ENCODE measurements at places on chromosomes 4 and X.

DNA sequence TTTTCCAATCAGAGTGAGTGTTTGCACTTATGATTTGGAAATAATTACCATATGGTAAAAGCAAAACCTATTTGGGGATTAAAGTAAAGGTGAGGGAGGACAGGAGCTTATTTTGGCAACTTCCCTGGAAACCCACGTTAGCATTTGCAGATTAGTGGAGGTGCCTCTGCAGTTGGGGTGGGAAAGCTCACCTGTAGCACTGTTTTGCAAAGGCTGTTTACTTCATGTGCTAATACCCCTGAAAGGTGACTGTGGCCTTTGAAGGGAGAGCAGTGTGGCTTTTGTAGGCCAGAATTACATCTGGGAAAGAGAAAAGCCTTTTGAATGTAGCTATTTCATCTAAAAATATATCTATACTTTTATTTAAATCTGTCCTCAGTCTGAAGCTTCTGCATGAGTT, 9.4 kb downstream of the SUPT20HL1 start:
- no peak for DNase-seq

DNA sequence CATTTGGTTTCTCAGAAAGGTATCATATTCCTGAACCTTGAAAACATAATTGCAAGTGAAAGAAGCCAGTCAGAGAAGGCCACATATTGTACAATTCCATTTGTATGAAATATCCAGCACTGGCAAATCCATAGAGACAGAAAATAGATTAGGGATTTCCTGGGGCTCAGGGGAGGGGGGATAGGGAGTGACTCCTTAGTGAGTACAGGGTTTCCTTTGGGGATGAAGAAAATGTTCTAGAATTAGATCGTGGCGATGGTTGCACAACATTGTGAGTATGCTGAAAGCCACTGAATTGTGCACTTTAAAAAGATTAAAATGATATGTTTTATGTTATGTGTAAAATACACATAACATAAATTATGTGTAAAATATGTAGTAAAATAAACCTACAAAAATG, 10.3 kb downstream of the XPNPEP2 start:
- DNase-seq: no peak

DNA sequence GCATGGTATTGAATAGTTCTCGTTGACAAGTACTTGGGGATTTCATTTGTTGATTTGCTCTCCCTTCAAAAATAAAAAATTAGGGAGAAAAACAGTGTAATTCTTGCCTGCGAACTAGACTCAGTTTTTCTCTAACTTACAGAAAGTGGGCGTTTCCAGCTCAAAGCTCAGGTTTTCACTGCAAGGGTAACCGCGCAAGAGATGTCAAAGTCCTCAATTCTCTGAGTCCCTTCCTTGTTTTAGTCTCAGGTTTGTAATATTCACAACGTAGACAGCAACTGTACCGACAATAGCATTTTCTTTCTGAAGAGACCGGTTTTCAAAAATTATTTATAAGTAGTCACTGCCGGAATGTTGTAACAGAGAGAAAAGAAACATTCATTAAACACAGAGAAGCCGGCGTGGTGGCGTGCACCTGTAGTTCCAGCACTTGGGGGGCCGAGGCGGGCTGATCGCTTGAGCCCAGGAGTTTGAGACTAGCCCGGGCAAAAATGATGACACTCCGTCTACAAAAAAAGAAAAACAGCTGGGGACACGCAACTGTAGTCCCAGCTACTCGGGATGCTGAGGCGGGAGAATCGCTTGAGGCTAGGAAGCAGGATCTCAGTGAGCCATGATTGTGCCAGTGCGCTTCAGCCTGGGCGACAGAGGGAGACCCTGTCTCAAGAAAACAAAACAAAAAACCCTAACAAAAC, 774 bp downstream of the ZCCHC4 start:
- DNase-seq: no peak

DNA sequence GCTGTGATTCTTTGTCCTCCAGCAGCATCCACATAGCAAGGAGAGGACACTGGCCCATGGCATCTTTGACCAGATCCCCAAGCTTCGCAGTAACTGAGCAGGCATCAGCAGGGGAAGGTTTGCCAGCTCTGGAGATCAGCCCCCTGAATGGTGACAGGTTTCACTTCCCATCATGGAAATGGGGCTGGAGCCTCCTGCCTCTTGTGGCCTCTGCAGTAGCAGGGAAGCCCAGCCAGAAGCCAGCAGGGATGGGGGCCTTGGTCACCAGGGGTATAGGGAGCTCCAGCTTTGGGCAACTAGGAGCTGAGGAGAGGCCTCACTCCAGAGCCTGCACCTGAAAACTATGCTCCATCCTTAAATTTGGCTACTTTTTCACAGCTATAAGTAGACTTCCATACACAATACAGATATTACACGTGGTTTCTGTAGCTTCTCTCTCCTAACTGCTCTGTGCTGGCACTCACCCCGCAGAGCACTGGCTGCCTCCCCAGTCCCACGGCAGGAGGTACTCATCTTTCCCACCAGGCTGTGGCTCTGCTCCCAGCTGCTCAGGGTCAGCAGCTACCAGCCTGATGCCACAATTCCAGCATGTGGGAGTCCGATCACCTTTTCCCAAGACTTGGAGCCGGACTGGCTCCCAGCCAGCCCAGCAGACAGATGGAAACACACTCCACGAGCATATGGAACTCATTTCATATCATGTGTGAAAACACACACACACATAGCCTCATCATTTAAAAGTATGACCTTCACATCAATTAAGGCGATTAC, 2.8 kb downstream of the TMEM271 start:
- no peak for DNase-seq

DNA sequence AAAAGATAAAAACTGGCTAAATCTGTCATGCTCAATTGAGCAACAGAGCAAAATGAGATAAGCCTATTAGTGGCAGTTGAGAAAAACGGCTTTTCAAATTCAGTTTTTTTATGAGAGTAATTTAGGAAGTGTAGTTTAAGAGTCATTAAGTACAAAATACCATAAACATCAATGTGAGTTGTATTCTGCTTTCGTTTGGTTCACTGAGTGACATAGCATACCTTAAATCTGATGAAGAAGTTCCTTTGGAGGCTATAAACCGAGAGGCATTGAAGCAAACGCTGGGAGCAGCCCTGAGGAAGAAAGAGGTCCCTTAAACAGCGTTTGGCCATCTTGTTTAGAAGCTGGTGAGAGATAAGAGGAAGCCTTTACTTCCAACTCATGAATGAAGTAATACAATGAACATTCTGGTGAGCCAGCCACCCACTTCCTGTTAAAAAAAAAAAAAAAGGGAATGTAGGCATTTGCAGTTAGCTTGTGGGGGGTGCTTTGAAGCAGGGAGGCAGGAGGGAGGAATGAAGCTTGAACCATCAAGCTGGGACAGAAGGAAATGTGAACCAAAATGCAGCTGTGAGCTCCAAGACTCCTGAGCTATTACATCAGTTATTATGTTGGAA, 132.3 kb downstream of the ZNF330 start:
- DNase-seq: peak; percentile 45

DNA sequence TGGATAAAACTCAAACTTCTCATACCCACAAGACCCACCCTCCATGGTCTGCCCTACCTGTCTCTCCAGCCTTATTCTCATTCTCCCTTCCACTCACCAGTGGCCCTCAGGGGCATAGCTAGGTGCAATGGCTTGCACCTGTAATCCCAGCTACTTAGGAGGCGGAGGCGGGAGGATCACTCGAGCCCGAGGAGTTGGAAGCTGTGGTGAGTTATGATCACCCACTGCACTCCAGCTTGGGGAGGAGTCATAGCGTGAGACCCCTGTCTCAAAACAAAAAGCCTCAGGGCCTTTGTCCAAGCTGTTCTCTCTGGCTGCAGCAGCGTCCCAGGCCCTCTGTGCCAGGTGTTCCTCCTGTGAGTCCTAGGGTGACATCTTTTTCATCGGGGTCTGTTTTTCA, 16.5 kb downstream of the TKTL1 start:
- DNase-seq: no peak

GRCh38 chr4:147965873-147966272, 234.0 kb downstream of the ARHGAP10 start:
- no peak for DNase-seq

GRCh38 chrX:152259150-152259549, 120.8 kb upstream of the MAGEA10 start:
- DNase-seq: no peak

- peak; percentile 84 for DNase-seq
These were observed 17.1 kb upstream of the ARHGAP10 start for GRCh38 chr4:147714575-147715401.

DNA sequence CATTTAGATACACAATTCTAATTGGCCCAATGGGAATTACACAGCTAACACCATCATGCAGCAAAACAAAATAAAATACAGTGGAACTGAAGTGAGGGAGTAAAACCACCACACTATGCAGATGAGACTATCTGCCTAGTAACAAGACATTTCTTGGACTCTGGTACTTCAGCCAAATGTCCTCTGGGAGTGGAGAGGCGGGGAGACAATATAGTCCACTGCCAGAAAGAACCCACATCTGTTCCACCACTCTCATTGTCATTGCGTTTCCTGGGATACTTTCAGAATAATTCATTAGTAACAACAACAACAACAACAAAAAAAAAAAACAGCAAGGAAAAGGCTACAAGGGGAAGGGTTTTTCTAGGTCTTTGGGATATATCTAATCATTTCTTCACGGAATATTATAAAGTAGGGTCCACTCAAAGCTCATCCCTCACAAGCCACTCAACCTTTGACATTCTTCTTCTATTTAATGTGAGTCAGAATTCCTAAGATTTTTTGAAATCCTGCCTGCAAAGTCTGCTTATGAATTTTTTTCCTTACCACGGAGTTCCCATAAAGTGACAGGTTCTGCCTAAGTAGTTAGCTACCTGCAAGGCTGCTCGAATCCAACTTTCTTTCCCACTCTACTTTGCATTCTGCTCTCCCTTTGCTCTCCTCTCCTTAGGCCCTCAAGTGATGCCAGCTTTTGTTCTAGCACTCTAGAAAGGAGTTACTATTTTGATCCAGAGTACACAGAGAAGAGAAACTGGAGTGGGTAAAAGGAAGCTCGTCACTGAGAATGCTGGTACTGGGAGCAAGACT, 254.6 kb downstream of the CHIC1 start:
- peak; percentile 11 for DNase-seq

DNA sequence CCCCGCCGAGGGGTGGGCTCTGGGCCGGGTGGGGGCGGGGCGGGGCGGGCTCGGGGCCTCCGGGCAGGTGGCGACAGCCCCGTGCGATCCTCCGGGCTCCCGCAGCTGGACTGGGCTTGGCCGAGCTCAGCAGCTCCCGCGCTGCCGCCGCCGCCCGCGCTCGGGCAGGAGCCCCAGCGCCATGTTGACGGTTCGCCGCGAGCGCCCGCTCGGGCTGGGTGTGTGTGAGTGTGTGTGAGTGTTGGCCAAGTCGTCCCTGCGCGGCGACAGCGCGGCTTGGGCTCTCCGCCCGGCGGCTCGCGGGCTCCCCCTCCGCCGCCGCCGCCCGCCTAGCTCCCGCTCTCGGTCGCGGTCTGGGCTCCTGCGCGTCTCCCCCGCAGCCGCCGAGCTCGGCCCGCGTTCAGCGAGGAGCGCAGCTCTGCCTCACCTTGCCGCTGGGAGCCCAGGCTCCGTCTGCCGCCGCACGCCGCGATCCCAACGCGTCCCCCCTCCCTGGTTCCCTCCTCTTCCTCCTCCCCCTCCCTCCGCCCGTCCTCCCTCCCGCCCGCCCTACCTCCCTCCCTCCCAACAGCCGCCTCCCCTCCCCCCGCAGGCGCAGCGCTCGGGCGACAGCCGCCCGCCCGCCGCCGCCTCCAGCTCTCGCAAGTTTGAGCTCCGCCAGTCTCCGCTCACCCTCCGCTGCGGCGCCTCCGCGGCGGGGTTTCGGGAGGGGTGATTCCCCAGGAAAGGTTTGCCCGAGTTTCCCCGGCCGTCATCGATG, at the start of gene BCOR:
BCOR (minus strand) TSS at position 455 of the 760 bp plus-strand sequence. CDS start 20,029 bp downstream, outside the sequence.
- peak; percentile 47 for DNase-seq

- no peak for DNase-seq
These were observed 66.7 kb upstream of the PNPLA4 start for GRCh38 chrX:7993873-7994272.

- DNase-seq: peak; percentile 10
These were observed at the start of gene GPRASP1 for GRCh38 chrX:102651242-102652011. GPRASP1 (plus strand) TSS chrX:102651483; CDS start chrX:102653914, 2,431 bp downstream.

GRCh38 chrX:51461053-51462044, 35.0 kb downstream of the NUDT11 start:
- peak; percentile 30 for DNase-seq

- DNase-seq: peak; percentile 5
These were observed 14.3 kb upstream of the PNPLA4 start for GRCh38 chrX:7941390-7942042.

DNA sequence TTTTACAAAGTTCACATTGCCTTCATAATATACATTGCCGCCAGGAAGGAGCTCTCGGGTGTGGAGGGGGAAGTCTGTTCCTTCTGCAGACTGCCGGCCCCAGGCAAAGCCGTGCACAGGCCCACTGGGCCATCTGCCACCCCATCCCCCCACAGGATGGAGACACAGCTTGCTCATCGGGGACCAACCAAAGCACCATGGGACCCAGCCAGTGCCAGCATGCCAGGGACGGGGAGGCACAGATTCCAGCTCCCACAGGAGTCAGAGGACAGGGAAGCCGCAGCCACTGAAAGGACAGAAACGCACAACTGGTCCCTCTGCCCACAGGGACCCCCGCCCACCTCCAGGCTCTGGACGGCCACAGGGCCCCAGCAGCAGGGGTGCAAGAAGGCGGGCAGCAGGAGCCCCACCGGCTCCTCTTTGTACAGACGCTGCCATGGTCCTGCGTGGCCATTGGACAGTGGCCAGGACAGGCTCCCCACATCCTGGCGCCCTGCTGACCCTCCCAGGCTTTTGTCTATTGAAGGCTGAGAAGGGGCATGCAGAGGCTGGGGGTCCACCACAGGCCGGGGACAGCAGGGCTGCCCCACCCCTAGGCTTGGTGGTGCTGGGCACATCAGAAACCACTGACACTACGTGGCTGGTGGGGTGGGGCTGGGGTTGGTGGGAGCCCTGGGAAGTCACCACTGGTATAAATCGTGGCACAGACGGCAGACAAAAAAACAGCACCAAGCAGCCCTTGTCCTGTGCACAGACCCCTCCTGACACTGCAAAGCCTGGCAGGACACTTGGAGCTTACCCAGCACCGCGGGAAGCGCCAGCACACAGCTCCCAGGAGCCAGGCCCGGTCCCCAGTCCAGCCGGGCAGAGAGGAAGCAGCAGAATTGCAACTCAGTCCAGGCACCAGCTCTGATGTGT, 89.0 kb downstream of the FAM53A start:
- no peak for DNase-seq

- no peak for DNase-seq
These were observed 768 bp upstream of the CDKL5 start for GRCh38 chrX:18424482-18425198.

All from AG08395 (cell line).